DMS 273 treated with DMSO at 0.1 percent for 48 hours (cell line): ENCODE measurements at places on chromosomes 2 and 18.

- DNase-seq, result no peak
Measured at GRCh38 chr2:233991196-233991595, 59.3 kb upstream of the SPP2 start.

- DNase-seq, result no peak
Measured at GRCh38 chr2:104249629-104250028, 604.3 kb upstream of the POU3F3 start.

GRCh38 chr2:239918749-239919148 is 106.4 kb downstream of the NDUFA10 start:
- no peak for DNase-seq

DNA sequence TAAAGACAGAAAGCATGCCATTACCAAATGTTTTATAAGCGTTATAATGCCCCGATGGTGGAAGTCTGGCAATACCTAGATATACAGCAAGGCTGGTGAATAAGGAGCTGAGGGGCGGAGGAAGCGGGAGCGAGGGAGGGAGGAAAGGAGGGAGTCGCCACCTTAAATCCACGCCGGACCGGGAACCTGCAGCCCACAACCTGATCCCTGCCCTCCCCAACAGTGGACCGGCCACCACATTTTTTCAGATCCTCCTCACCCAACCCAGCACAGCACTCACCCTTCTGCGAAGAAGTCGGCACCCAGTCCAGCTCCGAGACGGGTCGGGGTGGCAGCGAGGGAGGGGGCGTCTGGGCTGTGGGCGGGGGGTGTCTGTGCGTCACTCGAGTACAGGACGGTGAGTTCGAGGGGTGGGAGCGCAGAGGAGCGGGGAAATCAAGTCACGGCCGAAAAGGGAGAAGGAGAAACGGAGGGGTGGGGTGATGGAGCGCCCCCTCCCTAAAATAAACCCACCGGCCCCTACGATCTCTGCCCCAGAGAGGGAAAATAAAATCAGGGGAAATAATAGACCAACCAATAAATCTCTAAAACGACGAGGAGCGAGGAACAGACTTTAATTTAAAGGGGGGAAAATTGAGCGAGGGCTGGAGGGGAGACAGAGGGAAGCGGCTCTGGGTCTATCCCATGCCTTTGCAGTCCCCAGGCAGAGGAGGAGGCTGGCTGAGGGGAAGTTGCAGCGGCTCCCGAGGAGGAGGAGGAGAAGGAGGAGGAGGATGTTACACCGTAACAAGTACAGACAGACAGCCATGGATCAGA is 96.5 kb upstream of the SERTAD2 start:
- DNase-seq, result no peak

- no peak for DNase-seq
Measured at GRCh38 chr2:232354069-232354468, 24.5 kb upstream of the ALPP start.

DNA sequence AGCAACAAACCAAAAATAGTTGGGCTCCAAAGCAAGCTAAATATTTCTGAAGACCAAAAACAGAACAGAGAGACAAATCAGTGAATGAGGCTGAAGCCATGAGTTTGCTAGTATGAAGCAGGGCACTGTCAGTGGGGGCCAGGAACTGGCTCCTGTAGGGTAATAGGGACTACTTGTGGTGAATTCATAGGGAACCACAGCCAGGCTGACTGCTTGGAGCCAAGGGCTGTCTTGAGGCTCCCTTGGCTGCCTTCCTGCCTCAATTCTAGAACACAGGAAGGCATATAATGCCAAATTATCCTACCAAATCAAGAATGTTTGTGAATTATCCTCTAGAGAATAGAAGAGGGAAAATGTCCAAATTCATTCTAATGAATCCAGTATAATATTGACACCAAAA is 406.0 kb downstream of the CCDC85A start:
- DNase-seq, result no peak

- DNase-seq, result no peak
Measured at GRCh38 chr2:12083081-12083581, 336.7 kb downstream of the LPIN1 start.

- no peak for DNase-seq
Measured at GRCh38 chr2:203681978-203682377, 24.5 kb upstream of the CD28 start.

DNA sequence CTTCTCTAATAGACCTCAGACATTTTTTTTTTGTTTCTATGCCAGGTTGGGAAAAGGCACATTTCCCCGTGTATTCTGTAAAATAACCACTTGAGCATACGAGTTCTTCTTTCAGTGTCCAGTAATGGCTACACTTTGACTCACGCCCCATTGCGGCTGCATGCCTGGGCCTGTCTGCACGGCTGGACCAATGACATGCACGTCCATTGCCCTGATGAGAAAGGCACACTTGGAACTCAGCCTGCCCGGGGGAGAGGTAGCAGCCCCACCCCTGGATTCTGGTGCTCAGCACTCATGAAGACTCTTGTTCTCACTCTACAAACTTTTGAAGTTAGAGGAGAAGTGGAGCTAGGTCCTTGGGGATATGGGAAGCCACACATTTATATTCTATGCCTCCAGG is 5.8 kb downstream of the PCARE start:
- no peak for DNase-seq

- DNase-seq, result no peak
Measured at GRCh38 chr18:21047126-21047525, 64.5 kb downstream of the ROCK1 start.

GRCh38 chr18:58069721-58070292 is 25.8 kb downstream of the NEDD4L start:
- no peak for DNase-seq

DNA sequence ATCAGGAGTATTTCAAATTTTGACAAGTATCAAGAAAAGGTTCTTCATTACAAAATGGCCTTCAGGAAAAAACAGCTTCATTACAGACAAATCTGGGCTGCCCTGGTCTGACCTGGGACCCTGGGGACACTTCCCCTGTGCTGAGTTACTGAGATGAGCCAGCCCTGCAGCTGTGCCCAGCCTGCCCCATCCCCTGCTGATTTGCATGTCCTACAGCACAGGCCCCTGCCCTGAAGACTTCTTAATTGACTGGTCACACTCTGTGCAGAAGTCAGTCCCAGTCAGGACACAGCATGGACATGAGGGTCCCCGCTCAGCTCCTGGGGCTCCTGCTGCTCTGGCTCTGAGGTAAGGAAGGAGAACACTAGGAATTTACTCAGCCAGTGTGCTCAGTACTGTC is 235.1 kb downstream of the ANKRD36B start:
- no peak for DNase-seq

DNA sequence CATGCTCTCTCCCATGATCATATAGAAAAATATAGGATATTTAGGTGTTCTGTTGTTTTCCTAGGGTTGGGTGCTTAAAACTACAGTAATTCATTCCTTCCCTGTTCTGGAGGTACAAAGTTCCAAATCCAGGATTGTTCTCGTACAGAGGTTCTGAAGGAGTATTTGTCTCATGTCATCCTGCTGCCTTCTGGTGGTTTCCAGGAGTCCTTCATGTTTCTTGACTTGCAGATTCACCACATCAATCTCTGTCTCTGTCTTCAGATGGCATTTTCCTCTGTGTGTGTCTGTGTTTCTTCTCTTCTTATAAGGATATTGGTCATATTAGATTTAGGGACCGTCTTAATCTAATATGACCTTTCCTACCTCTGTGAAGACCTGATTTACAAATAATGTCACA is 397.9 kb downstream of the NYAP2 start:
- no peak for DNase-seq

GRCh38 chr2:74831693-74832530 is 2.0 kb upstream of the HK2 start:
- DNase-seq, result no peak

DNA sequence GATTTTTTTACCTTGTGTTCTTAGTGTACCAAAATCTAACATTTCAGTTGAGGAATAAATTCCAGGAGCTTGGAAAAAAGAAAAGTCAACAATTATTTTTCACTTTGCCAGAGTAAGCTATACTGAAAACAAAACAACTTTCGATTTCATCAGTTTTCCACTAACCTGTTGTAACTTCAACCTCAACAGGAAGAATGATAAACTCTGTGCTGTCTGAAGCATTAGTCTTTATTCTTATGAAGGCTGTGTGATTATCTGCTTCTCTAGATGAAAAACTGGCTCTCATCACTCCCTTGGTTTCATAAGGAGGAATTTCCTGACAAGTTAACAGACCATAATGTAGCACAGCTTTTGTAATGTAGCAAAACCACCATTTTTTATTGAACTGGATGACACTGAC is 121.2 kb downstream of the ZAP70 start:
- DNase-seq, result no peak

DNA sequence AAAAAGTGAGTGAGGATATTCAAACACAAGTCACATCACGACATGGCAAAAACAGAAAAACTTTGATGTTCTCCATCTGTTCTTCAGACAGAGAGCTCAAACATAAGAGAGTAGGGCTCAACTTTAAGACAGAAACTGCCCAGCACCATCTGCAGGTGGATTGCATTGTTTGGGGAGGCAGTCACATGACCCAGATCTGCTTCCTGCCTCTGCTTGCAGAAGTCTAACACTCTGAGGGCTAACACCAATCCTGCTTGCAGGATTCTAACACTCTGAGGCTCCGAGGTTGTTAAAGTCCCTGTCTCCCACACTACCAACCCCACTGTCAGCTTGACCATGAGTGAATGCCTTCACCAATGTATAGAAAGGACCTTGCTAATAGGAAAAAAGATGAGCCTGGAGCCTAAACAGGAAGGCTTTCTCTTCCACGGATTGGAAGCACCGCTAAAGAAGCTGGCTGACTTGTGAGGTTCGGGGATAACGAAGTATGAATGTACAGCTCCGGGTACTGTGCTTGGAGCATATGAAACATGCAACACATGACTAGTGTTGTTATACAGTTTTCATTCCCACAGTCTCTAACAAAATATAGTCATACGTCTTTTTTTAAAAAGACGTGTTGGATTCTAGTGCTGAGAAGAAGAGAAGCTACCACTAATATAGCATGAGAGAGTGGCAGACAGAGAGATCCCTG is 176.6 kb upstream of the CREB1 start:
- DNase-seq, result no peak

DNA sequence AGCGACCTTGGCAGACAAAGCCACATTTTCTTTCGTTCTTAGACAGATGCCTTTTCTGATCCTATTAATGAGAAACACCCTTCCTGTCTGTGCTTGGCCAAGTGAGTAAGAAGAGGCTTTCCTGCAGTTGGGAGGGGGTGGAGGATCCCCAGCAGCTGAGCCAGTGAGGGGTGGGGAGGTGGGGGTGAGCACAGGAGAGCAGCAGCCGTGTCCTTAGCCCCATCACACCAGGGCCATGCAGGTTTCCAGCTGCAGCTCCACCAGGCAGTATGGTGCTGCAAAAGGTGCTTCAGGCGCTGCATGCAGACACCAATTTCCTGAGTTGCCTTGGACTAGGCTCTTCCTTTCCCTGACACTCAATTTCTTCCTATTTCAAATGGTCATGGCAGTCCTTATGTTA is 123.3 kb upstream of the SIX2 start:
- no peak for DNase-seq

- no peak for DNase-seq
Measured at GRCh38 chr2:23400703-23401102, 15.7 kb downstream of the KLHL29 start.

- DNase-seq, result no peak
Measured at GRCh38 chr2:46430992-46431391, 48.4 kb upstream of the TMEM247 start.

DNA sequence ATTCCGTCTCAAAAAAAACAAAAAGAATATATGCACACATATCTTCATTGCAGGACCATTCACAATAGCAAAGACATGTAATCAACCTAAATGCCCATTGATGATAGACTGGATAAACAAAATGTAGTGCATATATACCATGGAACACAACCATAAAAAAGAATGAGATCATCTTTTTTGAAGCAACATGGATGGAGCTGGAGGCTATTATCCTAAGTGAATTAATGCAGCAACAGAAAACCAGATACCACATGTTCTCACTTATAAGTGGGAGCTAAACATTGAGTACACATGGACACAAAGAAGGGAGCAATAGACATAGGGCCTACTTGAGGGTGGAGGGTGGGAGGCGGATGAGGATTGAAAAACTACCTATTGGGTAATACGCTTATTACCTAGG is 8.8 kb downstream of the NT5C1B start:
- no peak for DNase-seq

- DNase-seq, result no peak
Measured at GRCh38 chr18:51160646-51161045, 36.8 kb downstream of the MEX3C start.

- no peak for DNase-seq
Measured at GRCh38 chr2:160555420-160556071, 61.9 kb upstream of the RBMS1 start.

GRCh38 chr2:49192036-49192435 is 37.7 kb upstream of the FSHR start:
- no peak for DNase-seq

DNA sequence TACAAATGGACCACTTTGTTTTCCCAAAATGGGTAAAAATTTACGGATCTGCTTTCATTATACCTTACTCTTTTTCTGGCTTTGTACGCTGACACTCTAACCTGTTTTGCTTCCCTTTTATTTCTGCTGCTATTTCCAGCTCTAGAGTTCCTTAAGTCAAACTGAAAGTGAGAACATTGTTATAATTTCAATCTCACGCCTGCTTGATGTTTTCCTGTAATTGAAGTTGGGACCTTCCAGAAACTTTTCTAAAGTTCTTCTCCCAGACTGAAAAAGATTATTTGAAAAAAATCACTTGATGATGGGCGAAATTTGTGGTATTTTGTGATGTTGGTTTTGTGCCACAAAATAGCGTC is 1.8 kb downstream of the GLS start:
- no peak for DNase-seq

DNA sequence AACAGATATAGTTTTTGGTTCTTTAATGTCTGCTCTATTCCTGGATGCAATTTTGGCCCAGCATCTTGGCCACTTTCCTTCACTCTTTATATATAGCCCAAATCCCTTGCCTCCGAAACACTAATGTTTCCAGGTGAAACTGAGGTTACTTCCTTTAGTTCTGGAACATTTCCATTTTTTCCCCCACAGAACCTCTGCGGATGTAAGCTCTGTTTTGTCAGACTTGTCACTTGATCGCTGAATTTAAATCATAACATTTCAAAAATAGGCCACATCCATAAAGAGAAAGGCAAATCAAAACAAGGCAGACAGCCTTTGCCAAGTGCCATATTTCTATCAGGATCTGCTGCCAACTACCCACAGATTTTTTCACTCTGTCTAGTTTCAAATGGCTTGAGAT is 115.1 kb downstream of the ANKRD44 start:
- no peak for DNase-seq

GRCh38 chr2:144326825-144327224 is 193.1 kb downstream of the ZEB2 start:
- no peak for DNase-seq

DNA sequence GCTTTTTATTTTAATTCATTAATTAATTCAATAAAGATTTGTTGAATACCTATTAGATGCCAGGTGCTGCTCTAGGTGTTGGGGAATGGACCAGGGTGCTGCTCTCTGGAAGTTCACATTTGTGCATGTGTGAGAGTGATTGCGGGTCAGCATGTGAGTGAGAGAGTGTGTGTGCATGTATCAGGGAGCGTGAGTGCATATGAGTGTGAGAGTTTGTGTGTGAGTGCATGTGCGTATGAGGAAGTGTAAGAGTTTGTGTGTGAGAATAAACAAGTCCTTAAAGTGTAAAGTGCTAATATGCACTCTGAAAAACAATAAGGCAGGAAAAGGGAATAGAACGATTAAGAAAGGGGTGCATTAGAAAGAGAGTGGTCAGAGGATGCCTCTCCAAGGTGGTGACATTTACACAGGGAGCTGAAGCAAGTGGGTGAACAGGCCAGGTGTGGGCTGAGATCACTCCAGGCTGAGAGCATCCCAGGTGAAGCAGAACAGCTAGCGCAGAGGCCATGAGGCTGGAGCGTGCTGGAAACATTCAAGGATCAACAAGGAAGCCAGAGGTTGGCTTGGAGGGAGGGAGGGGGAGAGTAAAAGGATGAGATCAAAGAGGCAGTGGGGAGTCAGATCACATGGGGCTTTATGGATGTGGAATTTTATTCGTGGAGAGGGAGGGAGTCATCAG is 50.5 kb upstream of the SLC1A4 start:
- DNase-seq, result no peak
